ENCODE measurements at places on chromosomes 6 and 20. TPM values are rescaled to one million over a fixed set of nuclear protein-coding genes. Genes with fewer than 3 reads are reported as not detected.

Gene SLC32A1
- polyA plus RNA-seq: not detected

Gene CGAS
- 1.9 TPM for polyA plus RNA-seq

Gene HSPA1L
- polyA plus RNA-seq: 1.6 TPM

Gene B4GALT5
- 1.4 TPM for polyA plus RNA-seq

Gene ECHDC1
- 79.4 TPM for polyA plus RNA-seq

Gene BTNL2
- polyA plus RNA-seq: not detected

Gene IP6K3
- not detected for polyA plus RNA-seq

Gene C6orf132
- not detected for polyA plus RNA-seq

Gene CCDC28A
- polyA plus RNA-seq: 51.8 TPM

Gene ZC2HC1B
- not detected for polyA plus RNA-seq

Gene MOG
- polyA plus RNA-seq: not detected

Gene TRDN
- polyA plus RNA-seq: not detected

Gene DST
- 0.79 TPM for polyA plus RNA-seq

Gene CRYBG1
- 10.2 TPM for polyA plus RNA-seq

Gene CPNE5
- 0.14 TPM for polyA plus RNA-seq

Gene ROS1
- polyA plus RNA-seq: not detected

Gene OPRM1
- not detected for polyA plus RNA-seq

Measured in naive thymus-derived CD8-positive, alpha-beta T cell (primary cell).